NCI-H1092 treated with DMSO at 0.1 percent for 48 hours (cell line): ENCODE measurements at places on chromosomes 2 and 18.
A peak's percentile ranks its signal among the peaks of the same experiment; 100 is the strongest.

DNA sequence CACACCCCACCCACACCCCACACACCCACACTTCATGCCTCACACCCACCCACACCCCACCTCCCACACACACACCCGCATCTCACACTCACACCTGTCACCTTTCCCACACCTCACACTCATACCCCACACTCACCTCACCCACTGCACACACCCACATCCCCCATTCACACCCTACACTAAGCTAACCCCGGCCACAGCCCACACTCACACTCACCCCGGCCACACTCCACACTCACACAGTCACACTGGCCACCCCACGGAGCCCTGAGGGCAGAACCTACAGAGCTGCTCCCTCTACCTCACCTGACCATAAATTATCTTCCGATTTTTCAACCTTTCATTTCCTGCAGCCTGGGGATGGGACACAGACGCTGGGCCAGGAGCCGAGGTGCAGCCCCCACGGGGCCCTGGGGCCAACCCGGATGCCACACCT is 241.3 kb downstream of the HDAC4 start:
- DNase-seq, result no peak

- no peak for DNase-seq
Observed at GRCh38 chr2:172829229-172829628, 93.6 kb downstream of the RAPGEF4 start.

DNA sequence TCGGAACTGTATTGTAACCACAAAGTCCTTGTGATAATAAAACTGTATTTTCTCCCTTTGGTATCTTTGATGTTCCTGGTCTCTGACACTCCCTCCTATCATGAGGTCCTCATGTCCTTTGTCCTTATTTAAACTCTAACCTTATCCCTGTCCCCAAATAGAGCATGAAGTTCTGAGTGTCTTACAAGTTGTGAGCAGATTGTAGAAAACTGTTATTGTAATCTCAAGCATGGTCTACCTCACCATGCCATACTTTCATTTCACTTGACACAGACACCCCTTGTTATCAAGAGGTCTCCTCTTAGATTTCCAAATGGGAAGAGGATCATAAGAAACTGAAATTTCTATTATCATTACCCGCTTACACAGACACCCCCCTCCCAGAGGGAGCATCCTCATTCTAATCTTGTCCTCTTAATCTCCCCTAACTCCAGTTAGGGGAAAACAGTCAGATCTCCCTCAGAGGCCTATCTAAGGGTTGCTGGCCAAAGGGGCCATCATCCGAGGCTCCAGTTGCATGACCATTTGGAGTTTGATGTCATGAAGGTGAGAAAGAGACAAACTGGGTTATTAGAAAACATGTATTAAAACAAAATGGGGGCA is 29.0 kb downstream of the MYO3B start:
- no peak for DNase-seq

DNA sequence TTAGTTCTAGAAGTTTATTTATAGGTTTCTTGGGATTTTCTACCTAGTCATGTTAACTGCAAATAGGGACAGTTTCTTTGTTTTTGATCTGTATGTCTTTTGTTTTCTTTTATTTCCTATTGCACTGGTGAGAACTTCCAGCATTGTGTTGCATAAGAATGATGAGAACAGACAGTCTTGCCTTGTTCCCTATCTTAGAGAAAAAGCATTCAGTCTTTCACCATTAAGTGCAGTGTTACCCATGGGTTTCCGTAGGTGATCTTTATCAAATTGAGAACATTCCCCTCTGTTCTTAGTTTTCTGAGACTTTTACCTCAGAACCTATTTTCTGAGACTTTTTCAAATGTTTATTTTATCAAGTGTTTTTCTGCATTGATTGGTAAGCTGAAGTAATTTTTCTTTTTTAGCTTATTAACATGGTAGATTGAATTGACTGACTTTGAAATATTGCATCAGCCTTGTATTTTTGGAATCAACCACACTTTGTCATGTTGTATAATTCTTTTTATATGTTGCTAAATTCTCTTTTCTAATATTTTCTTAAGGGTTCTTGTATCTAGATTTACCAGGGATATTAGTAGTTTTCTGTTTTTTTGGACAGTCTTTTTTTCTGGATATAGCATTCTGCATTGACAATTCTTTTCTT is 17.2 kb downstream of the MFSD6 start:
- no peak for DNase-seq

- peak; percentile 85 for DNase-seq
Observed at GRCh38 chr2:39696101-39696553, 30.4 kb downstream of the TMEM178A start.
